ENCODE measurements at places on chromosomes 1 and 21. TPM values are rescaled to one million over a fixed set of nuclear protein-coding genes. Genes with fewer than 3 reads are reported as not detected.

- no peaks in the 10 kb centered on the region for H3K4me1 ChIP-seq
- H3K4me3 ChIP-seq, result no peak overlapping the region
- DNase-seq, result no peak
- no peak overlapping the region for H3K27ac ChIP-seq
Measured at GRCh38 chr21:32162727-32163320, 116.0 kb downstream of the MIS18A start.

- no peak for DNase-seq
- H3K4me1 ChIP-seq, result peaks cover 1% of the 10 kb centered on the region
- no peaks in the 10 kb centered on the region for H3K36me3 ChIP-seq
- no peak overlapping the region for H3K4me3 ChIP-seq
- H3K27me3 ChIP-seq, result peaks cover 8% of the 10 kb centered on the region
- no peak overlapping the region for H3K27ac ChIP-seq
Measured at GRCh38 chr1:157234705-157235273, 96.6 kb upstream of the ETV3 start.

- DNase-seq, result no peak
- H3K4me1 ChIP-seq, result no peaks in the 10 kb centered on the region
- no peak overlapping the region for H3K4me3 ChIP-seq
- no peaks in the 10 kb centered on the region for H3K27me3 ChIP-seq
Measured at GRCh38 chr1:178066296-178066907, 27.5 kb upstream of the RASAL2 start.

- H3K4me3 ChIP-seq, result no peak overlapping the region
- H3K36me3 ChIP-seq, result no peaks in the 10 kb centered on the region
- H3K27ac ChIP-seq, result no peak overlapping the region
- H3K27me3 ChIP-seq, result no peaks in the 10 kb centered on the region
- DNase-seq, result peak; percentile 47
Measured at GRCh38 chr1:3483801-3484444, 29.5 kb downstream of the ARHGEF16 start.

DNA sequence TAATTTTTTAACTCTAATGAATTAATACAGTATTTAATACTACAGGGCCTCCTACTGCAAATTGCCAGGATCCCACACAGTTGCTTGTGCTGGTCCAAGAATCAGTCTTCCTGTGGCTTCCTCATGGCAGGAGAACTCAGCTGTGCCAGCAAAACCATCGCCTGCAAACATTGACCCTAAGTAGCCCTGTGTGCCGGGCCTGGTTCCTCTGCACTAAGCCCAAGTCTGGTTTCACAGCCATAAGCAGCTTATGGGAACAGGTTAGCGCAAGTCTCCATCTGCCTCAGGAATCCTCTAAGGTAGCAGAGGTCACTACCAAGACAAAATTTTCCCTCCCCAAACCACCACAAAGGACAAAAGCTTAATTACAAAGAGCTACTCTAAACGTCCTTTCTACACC is 216.6 kb downstream of the PLA2G4A start:
- no peaks in the 10 kb centered on the region for H3K27me3 ChIP-seq
- no peaks in the 10 kb centered on the region for H3K4me1 ChIP-seq
- no peak overlapping the region for H3K27ac ChIP-seq
- H3K36me3 ChIP-seq, result no peaks in the 10 kb centered on the region
- no peak overlapping the region for H3K4me3 ChIP-seq
- no peak for DNase-seq

DNA sequence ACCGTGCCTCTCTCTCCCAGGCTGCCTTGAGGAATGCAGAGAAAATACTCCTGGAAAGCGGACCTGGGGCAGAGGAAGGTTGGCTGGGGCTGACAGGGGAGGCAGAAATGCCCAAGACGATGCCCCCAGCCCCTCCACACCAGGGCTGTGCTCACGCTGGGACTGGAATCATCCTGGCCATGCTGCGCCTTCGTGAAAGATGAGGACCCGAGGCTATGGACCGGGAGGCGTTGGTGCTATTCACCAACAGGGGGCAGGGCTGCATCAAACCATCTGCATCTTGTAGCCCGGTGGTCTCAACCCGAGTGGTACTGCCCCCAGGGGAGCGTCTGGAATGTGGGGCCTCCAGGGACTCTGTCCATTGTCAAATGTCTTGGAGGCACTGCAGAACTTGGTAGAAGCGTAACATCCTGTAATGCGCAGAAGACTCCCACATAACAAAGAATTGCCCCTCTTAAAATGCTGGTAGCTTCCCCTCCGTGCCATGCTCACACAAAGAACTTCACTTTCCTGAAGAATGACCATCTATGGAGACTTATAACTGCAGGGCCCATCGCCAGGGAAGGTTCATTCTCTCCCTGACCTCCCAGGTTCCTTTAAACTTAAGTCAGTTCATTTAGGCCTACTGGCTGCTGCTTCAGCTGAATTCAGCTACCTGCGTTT is 251.2 kb downstream of the RRAGC start:
- peaks cover 7% of the 10 kb centered on the region for H3K27me3 ChIP-seq
- DNase-seq, result peak; percentile 25
- no peak overlapping the region for H3K27ac ChIP-seq
- no peaks in the 10 kb centered on the region for H3K4me1 ChIP-seq
- H3K36me3 ChIP-seq, result no peaks in the 10 kb centered on the region

DNA sequence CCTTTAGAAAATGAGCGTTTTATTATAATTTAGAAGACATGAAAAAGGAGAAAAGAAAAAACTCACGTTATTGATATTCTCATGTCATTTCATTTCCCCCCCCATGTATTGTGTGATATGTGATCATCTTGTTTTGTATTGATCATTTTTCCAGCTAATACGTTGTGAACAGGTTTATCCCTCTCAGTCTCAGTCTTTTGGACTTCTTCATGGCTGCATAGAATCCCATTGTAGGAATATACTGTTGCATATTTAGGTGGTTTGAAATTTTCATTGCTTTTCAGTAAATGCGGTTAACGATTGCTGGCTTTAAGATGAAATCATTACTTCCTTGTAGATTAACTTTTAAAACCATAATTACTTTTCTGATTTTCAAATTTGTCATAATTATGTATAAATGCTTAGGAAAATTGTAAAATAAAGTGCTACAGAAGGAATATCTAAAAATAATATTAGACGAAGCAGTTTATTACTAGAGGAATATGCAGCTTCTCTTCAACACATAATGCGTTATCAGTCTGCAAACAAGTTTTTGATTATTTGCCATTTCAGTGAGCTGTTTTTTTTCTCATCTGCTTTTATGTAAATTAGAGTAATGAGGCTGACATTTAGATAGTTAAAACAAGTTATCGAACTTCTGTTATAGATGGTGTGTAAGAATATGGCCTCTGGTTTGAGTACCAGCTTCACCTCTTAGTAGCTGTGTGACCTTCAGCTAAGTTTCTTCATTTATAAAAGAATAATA is 1.8 kb downstream of the SON start:
- DNase-seq, result no peak
- H3K4me3 ChIP-seq, result peak overlapping the region; percentile 95
- no peaks in the 10 kb centered on the region for H3K27me3 ChIP-seq
- H3K4me1 ChIP-seq, result peaks cover 28% of the 10 kb centered on the region
- peaks cover 52% of the 10 kb centered on the region for H3K36me3 ChIP-seq
- H3K27ac ChIP-seq, result peak overlapping the region; percentile 99

Gene S100A9
- not detected for total RNA-seq

Gene SLC35A3
- 18.3 TPM for total RNA-seq

Gene CAPN8
- total RNA-seq, result 0.08 TPM

Gene SYF2
- total RNA-seq, result 36.8 TPM
